ENCODE measurements at places on chromosomes 2 and 18.

DNA sequence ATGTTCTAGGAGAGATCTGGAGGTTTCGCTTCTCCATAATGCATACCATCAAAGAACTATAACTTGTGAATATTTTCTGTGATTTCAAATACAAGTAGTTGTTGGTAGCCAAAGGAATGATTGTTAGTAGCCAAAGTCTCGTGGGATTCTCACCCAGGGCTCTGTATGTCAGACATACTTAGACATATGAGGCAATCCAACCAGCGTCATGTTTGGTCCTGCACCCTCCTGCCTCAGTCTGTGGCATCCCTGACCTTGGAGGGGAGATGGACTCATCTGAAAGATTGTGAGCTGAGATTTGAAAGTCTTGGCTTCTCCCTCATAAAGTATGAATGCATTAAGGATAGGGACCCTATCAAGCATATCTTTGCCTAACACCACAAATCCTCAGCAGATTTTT, 81.2 kb downstream of the CTIF start:
- no peak for DNase-seq

- DNase-seq = no peak
Measured at GRCh38 chr2:168355779-168356476, 100.1 kb upstream of the CERS6 start.

- no peak for DNase-seq
Measured at GRCh38 chr2:228786901-228787300, 484.2 kb downstream of the PID1 start.

DNA sequence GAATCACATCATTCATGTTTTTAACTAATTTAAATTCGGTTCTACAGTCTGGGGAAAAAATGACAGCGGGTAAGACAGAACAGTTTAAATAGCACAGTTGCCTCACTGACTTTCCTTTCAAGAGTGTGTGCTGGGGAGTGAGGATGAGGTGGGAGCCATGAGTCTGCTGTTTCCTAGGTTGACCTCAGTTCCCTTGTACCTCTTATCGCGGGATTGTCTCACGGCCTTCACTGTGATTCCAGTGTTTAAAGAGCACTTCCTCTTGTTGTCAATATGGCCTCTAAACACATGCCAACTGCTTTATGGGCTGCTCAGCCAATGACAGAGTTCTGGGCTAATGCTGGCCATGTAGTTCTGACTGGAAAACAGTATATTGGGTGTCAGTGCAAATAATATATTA, 41.6 kb upstream of the ALMS1 start:
- no peak for DNase-seq

GRCh38 chr2:148993351-148993750, 45.1 kb upstream of the LYPD6B start:
- DNase-seq = no peak

- DNase-seq = no peak
Measured at GRCh38 chr18:67269206-67269605, 247.3 kb downstream of the DSEL start.

GRCh38 chr2:118865106-118865505, 17.7 kb upstream of the EN1 start:
- DNase-seq = no peak

- no peak for DNase-seq
Measured at GRCh38 chr18:9772847-9773677, 65.0 kb downstream of the RAB31 start.

GRCh38 chr2:118519511-118519910, 327.9 kb downstream of the EN1 start:
- no peak for DNase-seq

DNA sequence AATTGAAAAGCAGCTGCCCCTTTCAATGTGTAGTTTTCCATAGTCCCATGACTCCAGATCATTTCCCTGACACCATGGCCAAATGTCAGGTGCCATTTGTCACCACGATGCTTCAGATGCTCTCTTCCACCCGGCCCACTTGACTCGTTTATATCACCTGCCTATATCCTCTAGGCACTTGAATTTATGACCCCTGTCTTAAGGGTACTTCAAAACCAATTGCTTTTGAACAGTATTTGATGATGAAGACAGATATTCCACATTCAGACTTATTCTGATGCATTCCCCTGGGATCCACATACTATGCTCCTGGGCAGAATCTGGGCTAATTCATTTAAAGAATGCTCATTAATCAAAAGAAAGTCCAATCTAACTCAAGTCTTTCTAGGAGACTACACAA, 16.9 kb upstream of the RHBDD1 start:
- DNase-seq = no peak

DNA sequence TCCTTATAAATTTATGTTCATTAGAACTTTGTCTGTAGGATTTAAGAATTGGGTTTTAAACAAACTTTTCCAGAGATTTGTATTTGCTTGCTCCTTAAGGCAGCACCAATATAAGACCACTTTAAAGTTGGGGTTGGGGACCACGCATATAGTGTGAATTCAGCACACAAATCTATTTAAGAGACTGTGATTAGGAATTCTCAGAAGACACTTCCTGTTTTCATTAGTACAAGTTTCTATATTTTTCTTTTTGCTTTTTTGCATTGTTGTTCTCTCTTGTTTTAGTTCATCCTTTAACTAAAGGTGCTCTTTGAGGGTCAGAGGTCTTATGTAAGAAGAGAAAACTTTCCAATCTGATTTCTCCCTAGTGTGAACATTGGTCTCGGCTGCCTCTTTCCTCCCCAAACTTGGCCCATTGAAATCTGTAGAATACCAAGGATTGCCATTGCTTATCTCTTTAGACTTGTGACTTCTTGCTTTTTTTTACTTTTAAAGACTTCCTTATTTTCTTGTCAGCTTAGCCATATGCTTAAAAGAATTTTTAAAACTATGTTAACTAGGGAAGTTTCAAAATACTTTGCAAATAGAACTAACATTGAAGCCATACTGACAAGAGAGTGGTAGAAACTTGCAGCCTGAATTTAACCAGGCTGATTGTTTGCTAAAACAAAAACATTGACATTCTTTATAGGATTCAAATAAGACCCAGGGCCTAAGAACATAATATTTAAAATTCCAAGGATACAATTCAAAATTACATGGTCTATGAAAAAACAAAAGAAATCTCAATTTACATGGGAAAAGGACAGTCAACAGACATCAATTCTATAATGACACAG, 264.1 kb upstream of the FN1 start:
- DNase-seq = no peak

DNA sequence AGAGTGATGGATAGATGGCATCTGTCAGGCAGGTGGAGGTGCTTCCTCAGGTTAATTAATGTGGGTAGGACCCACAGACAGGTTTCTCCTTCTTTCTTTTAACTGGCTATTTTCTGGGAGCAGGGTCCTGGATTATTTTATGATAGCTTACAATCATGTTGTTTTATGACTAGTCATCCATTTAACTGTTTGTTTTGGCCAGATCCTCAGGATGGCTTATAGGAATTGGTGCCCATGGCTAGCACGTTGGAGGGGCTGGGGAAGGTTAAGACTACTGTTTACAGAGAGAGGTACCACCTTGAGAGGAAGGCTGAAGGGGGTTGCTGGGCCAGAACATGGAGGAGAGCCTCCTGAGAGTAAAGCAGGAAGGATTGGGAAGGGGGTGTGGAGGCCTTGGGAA, 78.0 kb upstream of the MGAT5 start:
- DNase-seq = no peak

DNA sequence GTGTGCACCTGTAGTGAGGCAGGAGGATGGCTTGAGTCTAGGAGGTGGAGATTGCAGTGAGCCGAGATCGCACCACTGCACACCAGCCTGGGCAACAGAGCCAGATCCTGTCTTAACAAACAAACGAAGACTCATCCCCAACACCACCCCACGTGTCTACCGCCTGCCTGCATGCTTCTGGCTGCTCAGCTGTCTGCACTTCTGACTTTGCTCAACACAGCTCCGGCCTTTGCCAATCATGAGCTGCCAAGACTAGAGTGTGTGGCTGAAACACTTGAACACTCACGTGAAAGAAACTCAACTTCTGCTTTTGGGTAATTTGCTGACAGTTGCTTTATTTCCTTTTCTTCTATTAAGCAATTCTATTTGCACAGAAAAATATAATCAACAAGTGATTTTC, 32.1 kb upstream of the SP3 start:
- no peak for DNase-seq
